ENCODE measurements at places on chromosomes 16 and 17.

GRCh38 chr17:40530531-40530994 is 29.1 kb upstream of the TNS4 start:
- no peak for DNase-seq

DNA sequence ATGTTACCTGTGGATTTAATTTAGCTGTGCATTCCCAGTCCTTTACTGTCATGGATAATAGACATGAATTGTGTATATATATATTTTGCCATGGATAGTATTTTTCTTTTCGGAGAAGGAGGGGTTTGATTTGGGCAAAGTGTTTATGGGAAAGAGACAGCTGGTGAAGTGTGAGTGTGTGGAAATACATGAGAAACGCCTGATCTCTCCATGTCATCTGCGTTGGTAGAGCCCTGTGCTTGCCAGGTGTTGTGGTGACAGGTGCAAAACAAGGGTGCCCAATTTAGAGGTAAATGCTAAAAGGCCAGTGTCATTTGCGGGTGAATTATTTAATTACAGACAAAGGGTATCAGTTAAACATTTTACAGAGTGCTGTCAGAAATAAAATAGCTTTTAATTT is 23.4 kb downstream of the NDEL1 start:
- no peak for DNase-seq

DNA sequence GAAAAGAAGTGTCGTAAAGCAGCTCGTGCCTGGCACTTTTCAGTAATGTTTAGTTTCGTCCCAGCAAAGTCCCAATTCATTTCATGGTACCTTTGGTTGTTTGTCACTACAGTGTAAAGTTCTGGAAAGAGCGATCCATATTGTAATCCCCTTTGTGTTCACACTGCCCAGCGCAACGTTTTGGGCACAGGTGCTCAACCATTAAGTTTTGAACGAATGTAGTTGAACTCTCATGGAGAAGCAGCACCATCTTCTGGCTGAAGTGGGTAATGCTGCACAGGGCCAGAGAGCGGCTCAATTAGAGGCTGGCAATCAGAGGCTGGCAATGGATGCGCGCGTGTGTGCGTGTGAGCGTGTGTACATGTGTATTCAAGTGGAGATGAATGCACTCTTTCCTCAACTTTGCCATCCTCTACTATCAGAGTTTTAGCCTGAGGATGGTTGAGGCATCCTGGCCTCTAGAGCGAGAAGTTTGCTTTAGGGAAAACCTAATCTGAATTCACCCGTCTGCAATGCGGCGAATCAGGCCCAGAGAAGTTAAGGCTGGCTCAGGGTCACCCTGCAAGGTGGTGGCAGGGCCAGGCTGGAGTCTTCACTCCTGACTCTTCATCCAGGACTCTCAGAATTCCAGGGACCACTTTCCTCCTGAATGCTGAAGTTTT is 29.9 kb downstream of the DYNLL2 start:
- DNase-seq, result peak; percentile 74

DNA sequence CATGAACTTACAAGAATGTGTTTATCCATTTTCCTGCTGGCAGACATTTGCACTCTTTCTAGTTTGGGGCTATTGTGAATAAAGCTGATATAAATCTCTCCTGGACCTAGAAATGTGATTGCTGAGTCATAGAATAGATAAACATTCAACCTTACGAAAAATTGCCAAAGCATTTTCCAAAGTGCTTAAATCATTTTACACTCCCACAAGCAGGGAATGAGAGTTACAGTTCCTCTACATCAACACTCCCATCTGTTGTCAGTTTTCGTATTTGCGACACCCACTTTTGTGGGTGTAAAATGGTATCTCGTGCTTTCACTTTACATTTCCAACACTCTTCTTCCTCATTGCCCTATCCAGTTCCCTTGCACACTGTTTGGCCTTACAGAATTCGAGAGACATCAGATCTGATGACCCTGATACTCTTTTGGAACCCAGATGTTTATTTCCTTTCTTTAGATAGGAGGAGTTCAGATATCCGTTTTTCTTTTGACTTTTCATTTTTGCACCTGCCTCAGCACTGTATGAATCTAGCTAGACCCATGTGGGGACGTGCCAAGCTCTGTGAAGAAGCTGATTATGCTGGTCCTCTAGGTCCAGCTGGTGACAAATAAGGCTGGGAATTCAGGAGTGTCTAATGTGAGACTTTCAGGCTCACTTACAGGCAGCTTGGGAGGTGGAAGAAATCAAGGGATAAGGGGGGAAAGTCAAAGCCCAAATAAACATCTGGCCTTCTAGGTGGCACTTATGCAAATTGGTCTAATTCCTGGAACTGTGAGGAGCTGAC is 14.0 kb downstream of the SOX9 start:
- no peak for DNase-seq

- DNase-seq, result peak; percentile 39
These were observed 1.5 kb downstream of the HAPSTR1 start for GRCh38 chr16:9092978-9093344.

GRCh38 chr16:52090080-52090479 is 456.9 kb downstream of the TOX3 start:
- no peak for DNase-seq

DNA sequence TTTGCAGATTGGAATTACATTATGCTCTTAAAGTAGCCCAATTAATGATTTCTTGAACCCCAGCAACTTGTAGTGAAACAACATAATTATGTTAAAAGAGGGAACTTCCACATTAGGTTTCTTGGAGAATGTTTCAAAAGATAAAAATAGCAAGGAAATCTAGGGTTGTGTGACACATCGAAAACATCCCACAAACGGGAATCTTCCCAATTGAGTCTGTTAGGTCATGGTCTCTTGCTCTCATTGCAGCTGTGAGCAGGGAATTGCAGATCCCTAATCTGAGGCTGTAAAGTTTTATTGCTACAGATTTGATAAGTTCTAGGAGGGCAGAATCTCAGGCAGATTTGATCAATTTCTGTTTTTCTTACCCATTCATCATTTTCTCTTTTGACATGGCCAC is 6.7 kb upstream of the LPO start:
- no peak for DNase-seq

- DNase-seq, result no peak
These were observed 9.8 kb upstream of the NAT9 start for GRCh38 chr17:74785981-74786360.

- no peak for DNase-seq
These were observed 13.5 kb downstream of the LGALS3BP start for GRCh38 chr17:78966123-78966813.

DNA sequence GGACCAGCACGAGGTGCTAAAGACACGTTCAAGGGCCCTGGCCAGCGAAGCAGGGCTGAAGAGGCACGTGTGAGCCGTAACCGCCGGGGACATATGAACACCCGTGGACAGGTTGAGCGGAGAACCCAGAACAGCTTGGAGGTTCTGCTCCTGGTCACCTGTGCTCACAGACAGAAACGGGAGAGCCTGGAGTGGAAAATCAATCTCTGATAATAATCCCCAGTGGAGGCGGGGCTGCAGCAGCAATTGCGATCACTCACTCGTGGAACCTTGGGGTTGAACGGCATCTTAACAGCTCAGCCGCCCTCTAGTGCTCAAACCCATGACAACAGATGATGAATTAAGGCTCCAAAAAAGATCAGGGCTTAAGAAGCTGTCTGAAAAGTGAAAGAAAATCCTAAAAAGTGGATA is 25.6 kb downstream of the WIPI1 start:
- DNase-seq, result no peak

- DNase-seq, result no peak
These were observed 87.3 kb upstream of the RPL38 start for GRCh38 chr17:74116087-74116717.

- no peak for DNase-seq
These were observed 81.5 kb downstream of the CA4 start for GRCh38 chr17:60231234-60231633.

GRCh38 chr16:56354016-56354415 is 71.3 kb downstream of the AMFR start:
- peak; percentile 6 for DNase-seq

DNA sequence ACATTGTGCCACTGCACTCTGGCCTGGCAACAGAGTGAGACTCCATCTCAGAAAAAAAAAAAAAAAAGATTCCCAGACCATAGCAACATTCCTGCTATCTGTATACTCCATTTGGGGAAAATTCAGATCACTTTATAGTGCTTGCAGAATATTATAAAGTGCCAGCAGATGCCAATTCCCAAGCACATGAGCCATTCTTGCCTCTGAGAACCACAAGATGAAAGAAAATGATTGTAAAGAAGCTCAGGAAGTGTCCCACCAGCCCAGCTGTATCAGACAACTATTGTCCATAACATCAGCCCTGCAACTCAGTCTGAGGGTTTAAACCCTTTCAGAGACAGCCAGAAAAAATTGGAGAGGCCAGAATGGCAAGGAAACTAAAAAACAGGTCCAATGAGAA is 69.0 kb downstream of the HS3ST2 start:
- no peak for DNase-seq

- no peak for DNase-seq
These were observed 159.5 kb downstream of the DNAH9 start for GRCh38 chr17:11757815-11758214.

GRCh38 chr16:22147853-22148252 is 14.5 kb upstream of the SDR42E2 start:
- DNase-seq, result no peak

GRCh38 chr17:46179375-46179999 is 13.7 kb downstream of the KANSL1 start:
- DNase-seq, result no peak

DNA sequence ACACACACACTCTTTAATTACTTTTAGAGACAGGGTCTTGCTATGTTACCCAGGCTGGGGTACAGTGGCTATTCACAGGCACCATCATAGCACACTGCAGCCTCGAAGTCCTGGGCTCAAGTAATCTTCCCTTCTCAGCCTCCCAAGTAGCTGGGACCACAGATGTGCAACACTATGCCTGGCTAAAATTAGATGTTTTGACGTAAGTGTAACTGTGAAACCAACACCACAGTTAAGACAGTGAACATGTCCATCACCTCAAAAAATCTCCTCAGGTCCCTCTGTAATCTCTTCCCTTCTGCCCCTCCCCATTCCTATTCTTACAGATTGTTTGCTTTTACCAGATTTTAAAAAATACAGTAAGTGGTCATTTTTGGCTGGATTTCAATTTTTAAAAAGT is 66.7 kb downstream of the RPGRIP1L start:
- DNase-seq, result no peak

DNA sequence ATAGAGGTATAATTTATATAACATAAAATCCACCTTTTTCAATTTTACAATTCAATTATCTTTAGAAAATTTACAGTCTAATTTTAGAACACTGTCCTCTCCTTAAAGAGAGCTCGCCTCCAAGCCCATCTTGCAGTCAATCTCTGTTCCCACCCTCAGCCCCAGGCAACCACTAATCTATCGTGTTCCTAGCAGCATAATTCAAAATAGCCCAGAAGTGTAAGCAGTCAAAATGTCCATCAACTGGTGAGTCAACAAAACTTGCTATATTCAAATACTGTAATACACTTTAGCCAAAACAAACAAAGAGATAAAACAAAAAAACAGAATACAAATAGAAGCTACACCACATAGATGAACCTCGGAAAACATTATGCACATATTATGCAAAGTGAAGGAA is 1006.8 kb upstream of the EEF2KMT start:
- no peak for DNase-seq

GRCh38 chr17:17636272-17636885 is 44.9 kb upstream of the PEMT start:
- DNase-seq, result peak; percentile 72

DNA sequence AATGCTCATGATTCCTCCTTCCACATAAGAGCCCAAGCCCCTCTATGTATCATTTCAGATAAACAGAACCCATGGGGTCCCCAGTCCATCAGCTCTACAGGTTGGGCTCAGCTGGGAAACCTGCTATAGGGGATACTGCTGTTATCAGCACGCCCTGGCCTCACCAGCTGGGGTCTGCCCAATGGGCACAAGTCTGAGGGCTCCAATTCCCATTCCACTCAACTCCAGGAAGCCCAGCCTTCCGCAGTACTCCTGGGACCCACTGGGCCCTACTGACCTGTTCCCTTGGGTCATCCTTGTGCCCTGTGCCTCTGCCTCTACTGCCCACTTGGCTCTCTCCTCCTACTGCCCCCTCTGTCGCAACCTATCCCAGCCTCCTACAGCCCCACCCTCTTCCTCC is 16.2 kb upstream of the XYLT2 start:
- no peak for DNase-seq

DNA sequence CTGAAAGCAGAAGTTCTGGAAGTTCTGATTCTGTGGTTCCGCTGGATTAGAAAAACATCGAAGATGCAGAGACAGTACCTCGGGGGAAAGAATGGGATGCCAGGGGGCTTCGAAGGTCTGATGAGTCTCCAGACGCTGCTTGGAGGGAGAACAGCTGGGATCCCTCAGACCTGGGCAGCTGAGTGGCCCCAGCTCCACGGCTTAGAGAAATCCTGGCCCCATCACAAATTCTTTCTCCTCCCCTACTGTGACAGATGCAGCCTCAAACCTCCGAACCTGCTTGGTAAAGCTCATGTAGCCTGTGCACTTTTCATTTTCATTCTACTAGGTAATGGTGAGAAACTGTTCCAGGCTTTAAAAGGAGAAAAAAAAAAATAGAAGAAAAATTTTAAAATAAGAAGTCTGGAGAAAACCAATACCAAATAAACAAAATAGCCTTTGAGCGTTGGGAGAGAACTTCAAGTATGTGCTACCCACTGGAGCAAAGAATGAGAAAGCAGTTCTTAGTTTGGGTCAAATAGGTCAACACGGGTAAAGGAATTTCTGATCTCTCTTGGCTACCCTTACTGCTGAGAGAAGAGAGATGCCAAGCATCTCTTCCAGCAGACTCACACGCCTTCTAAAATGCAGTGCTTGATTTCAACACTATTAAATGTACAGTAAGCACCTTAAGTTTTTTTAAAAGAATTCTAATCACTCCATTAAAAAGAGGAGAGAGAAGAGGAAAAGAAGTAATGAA is 19.9 kb downstream of the MAF start:
- DNase-seq, result no peak

DNA sequence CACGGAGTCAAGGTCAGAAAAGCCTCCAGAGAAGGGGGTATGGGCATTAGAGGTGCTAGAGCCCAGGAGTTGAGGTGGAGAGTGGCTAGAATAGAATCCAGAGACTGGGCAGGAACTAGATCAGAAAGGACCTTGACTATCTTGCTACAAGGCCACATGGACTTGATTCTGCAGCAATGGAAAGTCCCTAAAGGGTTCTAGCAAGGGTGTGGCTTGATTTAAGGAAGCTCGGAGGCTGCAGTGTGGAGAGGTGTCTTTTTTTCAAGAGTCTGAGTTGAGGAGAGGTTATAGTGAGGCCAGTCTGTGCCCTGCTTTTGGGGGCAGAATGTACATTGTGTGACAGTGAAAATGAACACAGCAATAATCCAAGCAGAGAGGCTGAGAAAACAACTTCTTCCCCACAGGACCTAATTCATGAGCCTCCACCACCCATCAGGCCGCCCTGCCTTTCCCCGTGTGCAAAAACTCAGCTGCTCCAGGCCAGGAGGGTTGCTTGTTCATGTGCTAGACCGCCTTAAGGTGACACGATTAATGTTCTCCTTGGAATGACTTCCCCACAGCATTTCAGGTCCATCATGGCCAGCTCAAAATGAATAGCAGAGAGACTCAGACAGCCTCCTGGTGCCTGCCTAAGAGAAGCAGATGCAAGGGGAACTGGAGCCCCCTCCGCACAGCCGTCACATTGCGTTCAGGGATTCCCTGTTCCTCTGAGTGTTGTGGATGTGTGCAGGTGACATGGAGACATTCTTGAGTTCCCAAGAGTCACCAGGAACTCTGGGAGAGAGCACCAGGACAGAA is 8.7 kb upstream of the BEAN1 start:
- DNase-seq, result no peak

All from right hindlimb (tissue), 1 donor.